ENCODE measurements at places on chromosomes 7 and 10. TPM values are rescaled to one million over a fixed set of nuclear protein-coding genes. Genes with fewer than 3 reads are reported as not detected.

- no peaks in the 10 kb centered on the region for H3K36me3 ChIP-seq
- no peak overlapping the region for H3K27ac ChIP-seq
- no peaks in the 10 kb centered on the region for H3K4me1 ChIP-seq
- peaks cover 28% of the 10 kb centered on the region for H3K27me3 ChIP-seq
- DNase-seq = no peak
These were observed 47.2 kb downstream of the PAX2 start for GRCh38 chr10:100792574-100792973.

DNA sequence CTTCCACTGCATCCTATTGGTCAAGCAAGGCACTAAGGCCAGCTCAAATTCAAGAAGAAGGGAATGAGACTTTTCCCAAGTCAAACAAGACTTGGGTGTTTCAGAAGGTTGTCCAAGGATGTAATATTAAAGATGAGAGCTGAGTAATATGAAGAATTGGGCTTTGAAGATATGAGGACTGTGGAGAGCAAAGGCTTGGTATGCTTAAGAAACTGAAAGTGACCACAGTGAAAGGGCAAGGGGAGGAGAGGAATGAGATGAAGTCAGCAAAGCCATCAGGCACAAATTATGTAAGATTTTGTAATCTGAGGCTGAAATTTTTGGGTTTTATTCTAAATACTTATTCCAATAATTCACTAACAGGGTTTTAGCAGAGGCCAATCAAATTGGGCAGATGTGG lies 38.6 kb upstream of the NPY start:
- no peak overlapping the region for H3K27ac ChIP-seq
- H3K4me1 ChIP-seq = no peaks in the 10 kb centered on the region
- H3K27me3 ChIP-seq = peaks cover 6% of the 10 kb centered on the region
- H3K4me3 ChIP-seq = no peak overlapping the region
- DNase-seq = no peak

DNA sequence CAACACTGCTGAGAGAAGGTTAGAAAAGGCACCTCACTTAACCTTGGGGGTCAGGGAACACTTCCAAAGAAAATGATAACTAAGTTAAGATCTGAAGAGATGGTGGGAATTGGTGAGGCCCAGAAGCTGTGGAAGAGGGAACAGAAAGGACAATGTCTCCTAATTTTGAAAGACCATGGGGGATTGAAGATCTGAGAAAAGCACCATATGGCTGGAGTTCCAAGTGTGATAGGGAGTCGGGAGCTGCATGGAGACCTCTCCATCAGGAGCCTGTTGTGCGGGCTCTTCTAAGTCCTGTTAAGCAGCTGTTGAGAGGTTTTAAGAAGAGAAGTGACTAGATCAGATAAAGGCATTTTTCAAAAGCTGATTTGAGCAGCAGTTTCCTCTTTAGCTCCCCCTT lies 254.3 kb downstream of the CDK14 start:
- H3K27ac ChIP-seq = no peak overlapping the region
- no peaks in the 10 kb centered on the region for H3K27me3 ChIP-seq
- H3K4me3 ChIP-seq = no peak overlapping the region
- DNase-seq = no peak
- no peaks in the 10 kb centered on the region for H3K36me3 ChIP-seq
- H3K4me1 ChIP-seq = no peaks in the 10 kb centered on the region

DNA sequence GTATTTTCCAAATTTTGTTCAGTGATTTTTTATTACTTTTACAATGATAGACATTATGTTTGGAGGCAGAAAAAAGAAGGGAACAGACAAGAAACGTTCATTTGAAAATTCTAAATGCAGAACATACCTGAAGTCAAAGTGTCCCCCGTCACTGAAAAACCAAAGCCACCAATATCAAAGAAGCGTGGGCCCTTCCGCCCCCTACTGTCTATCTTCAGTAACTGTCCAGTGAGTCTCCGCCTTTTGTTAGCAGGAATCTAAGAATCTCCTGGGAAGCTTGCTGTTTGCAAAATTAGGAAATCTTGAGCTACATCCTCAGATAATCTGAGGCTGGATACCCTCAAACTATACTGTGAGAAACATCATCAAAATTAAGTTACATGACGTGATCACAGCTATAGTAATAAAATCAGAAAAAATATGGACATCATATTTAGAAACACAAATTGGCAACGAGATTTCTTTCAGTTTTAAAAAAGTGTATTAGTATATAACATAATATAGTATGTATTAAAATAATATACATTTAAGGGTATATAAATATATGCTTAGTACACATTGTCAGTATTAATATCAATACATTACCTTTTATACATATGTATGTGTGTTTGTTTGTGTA lies 169.3 kb upstream of the AKR1E2 start:
- peaks cover 10% of the 10 kb centered on the region for H3K4me1 ChIP-seq
- no peak for DNase-seq
- no peak overlapping the region for H3K4me3 ChIP-seq
- H3K36me3 ChIP-seq = no peaks in the 10 kb centered on the region
- H3K27ac ChIP-seq = no peak overlapping the region

DNA sequence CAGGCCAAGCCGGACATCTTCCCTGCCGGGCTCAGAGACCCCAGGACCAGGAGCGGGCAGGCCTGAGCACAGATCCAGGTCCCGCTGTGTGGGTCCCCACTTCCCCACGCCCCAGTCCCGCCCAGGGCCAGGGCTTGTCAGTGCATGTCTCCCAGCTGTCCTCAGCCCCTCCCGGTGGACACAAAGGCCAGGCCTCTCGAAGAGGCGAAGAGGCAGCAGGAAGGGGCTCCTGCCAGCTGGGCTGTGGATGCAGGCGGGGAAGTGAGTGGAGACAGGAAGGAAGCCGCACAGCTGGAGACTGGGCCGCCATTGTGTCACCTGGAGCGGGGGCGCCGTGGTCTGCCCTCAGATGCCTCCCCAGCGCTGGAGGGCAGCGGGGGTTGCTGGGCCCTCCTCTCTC lies 4.8 kb downstream of the GRIFIN start:
- peaks cover 5% of the 10 kb centered on the region for H3K4me1 ChIP-seq
- H3K4me3 ChIP-seq = no peak overlapping the region

GRCh38 chr10:118543714-118544400 lies 51.6 kb downstream of the PRLHR start:
- no peak overlapping the region for H3K27ac ChIP-seq
- no peak overlapping the region for H3K4me3 ChIP-seq
- H3K27me3 ChIP-seq = peaks cover 20% of the 10 kb centered on the region
- DNase-seq = peak; percentile 35
- H3K4me1 ChIP-seq = no peaks in the 10 kb centered on the region

DNA sequence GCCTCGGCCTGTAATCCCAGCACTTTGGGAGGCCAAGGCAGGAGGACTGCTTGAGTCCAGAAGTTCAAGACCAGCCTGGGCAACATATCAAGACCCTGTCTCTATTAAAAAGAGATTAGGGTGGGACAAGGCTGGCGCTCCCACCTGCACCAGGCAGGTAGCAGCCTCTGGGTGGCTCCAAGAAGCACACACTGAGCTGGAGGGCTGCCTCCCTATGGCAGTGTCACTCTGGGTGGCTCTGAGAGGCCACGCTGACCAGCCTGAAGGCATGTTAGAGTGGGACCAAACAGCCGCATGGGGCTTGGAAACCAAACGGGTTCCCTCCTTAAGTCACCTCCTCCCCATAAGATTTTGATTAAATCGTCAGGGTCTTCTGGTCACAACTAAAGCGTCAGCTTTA lies 19.8 kb upstream of the COL26A1 start:
- H3K27ac ChIP-seq = no peak overlapping the region
- H3K27me3 ChIP-seq = peaks cover 1% of the 10 kb centered on the region
- no peaks in the 10 kb centered on the region for H3K4me1 ChIP-seq

DNA sequence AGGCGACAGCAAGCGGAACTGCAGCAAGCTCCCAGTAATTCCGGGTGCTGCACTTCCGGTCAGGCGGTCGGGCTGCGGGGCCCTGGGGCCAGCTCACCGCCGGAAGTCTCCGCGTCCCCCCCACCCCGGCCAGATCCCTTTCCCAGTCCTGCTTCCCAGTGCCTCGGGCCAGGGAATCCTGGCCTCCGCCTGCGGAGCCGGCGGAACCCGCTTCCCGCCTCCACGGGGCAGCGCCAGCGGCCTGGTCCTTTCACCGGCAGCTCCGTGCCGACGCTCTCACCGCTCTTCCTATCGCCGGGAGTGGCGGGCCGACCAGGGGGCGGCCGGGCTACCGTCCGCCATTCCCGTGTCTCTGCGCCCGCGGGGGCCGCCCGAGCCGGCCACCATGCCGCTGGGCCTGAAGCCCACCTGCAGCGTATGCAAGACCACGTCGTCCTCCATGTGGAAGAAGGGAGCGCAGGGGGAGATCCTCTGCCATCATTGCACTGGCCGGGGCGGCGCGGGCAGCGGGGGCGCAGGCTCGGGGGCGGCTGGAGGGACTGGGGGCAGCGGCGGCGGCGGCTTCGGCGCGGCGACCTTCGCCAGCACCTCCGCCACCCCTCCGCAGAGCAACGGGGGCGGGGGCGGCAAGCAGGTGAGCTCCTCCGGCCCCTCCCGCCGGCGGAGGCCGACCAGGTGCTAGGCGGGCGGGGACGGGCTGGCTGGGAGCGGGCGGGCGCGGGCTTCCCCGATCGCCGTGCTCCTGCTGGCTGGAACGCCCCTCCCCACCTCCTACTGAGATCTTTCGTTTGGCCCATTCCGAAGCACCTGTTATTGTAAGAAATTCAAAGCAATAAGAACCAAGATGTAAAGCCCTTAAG lies at the start of gene GATAD1:
TSS of gene GATAD1 (plus strand) at position 138 of the 860 bp plus-strand sequence. CDS start at position 386, 248 bp downstream.
- peak within 1 kb of the TSS; percentile 92 for H3K27ac ChIP-seq
- peaks cover 15% of the 10 kb centered on the region for H3K4me1 ChIP-seq
- no peaks in the 10 kb centered on the region for H3K27me3 ChIP-seq
- peaks cover 13% of the 10 kb centered on the region for H3K36me3 ChIP-seq
- peak; percentile 79 for DNase-seq

GRCh38 chr10:123266971-123267370 lies 112.8 kb downstream of the BUB3 start:
- no peaks in the 10 kb centered on the region for H3K36me3 ChIP-seq
- no peaks in the 10 kb centered on the region for H3K4me1 ChIP-seq
- no peak overlapping the region for H3K27ac ChIP-seq
- peaks cover 10% of the 10 kb centered on the region for H3K27me3 ChIP-seq

DNA sequence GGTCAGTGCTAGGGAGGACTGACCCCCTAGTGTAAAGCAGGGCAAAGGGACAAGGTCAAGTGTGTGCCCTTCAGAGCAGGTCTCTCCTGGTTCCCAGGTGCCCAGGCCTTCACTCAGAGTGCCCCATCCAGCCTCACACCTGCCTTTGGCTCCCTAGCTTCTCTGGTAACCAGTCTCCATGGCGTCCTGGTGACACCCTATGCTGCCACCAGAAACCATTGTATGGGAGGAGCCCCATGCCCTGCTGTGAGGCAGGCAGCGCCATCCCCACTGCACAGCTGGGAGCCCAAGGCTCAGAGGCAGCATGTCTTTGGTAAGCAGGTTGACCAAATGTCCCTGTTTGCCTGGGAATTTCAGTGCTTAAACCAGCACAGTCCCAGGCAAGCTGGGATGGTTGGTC lies 33.1 kb upstream of the HMX3 start:
- H3K27ac ChIP-seq = no peak overlapping the region
- no peaks in the 10 kb centered on the region for H3K36me3 ChIP-seq

DNA sequence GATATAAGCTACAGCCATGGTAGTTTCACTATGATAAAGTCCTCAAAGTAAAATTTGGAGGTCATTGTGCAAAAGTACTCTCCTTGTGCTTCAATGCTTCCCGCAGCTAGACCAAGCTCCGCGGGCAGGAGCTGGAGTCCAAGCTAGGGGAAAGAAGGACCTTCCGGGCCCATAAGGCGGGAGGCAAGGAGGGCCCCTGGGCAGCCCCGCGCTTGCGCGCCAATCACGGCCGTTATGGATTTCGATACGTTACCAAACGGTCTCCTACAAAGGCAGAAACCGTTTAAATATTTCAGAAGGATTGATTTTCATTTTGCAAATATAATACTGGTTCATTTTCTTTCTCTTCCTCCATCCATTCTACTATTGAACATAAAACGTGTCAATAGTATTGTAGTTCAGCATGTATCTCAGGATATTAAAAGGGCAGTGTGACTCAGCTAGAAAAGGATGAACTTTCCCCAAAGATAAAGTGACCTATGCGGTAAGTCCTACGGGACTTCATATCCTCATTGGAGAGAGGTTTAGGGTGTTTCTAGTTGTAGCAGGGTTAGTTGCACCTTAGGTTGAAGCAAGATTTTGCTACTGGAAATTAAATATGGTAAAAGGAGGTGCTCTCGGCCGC lies 128.0 kb downstream of the KIF20B start:
- no peak overlapping the region for H3K4me3 ChIP-seq
- H3K27me3 ChIP-seq = peaks cover 18% of the 10 kb centered on the region
- H3K27ac ChIP-seq = no peak overlapping the region
- H3K4me1 ChIP-seq = no peaks in the 10 kb centered on the region
- peaks cover 2% of the 10 kb centered on the region for H3K36me3 ChIP-seq

GRCh38 chr7:18163091-18163490 lies 135.4 kb upstream of the PRPS1L1 start:
- H3K36me3 ChIP-seq = no peaks in the 10 kb centered on the region
- H3K27me3 ChIP-seq = peaks cover 3% of the 10 kb centered on the region

DNA sequence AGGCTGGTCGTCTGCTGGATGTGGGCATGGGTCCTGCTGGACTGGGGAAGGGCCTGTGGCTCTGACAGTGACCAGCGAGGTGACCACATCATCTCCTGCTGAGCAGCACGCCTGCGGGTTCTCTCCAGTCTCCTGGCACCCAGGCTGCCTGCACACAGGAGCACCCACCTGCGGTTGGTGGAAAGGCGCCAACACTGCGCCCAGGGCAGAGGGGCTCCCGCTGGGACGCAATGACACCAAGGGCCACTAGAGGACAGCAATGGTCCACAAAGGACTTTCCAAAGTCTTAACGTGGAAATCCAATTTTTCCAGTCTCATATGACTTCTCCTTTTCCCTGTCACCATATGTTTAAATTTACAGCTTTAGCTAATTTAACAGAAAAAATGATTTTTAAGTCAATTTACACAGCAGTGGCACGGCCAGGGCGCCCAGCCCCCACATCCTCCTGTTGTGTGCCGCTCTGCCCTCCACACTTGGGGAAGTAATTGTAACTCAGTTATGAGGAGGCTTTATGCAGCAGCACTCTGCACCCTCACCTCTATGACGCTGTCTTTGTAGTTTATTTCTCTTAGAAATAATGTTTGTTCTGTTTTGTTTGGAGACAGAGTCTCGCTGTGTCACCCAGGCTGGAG lies 38.1 kb downstream of the CFAP46 start:
- no peak overlapping the region for H3K27ac ChIP-seq
- no peak for DNase-seq
- peaks cover 6% of the 10 kb centered on the region for H3K27me3 ChIP-seq
- no peaks in the 10 kb centered on the region for H3K36me3 ChIP-seq
- no peak overlapping the region for H3K4me3 ChIP-seq

- peaks cover 21% of the 10 kb centered on the region for H3K36me3 ChIP-seq
- no peak overlapping the region for H3K4me3 ChIP-seq
- no peaks in the 10 kb centered on the region for H3K27me3 ChIP-seq
- no peak overlapping the region for H3K27ac ChIP-seq
- no peak for DNase-seq
- peaks cover 22% of the 10 kb centered on the region for H3K4me1 ChIP-seq
These were observed 31.6 kb downstream of the RBM33 start for GRCh38 chr7:155676052-155676451.

GRCh38 chr10:28012990-28013515 lies 14.2 kb upstream of the ODAD2 start:
- H3K36me3 ChIP-seq = no peaks in the 10 kb centered on the region
- no peak overlapping the region for H3K27ac ChIP-seq
- H3K4me3 ChIP-seq = no peak overlapping the region
- DNase-seq = no peak
- no peaks in the 10 kb centered on the region for H3K4me1 ChIP-seq

GRCh38 chr10:44291091-44291490 lies 93.8 kb downstream of the CXCL12 start:
- H3K27me3 ChIP-seq = peaks cover 14% of the 10 kb centered on the region
- H3K36me3 ChIP-seq = no peaks in the 10 kb centered on the region
- DNase-seq = no peak
- no peak overlapping the region for H3K27ac ChIP-seq
- H3K4me1 ChIP-seq = no peaks in the 10 kb centered on the region

Gene DNAJC12
- total RNA-seq = 25.0 TPM

Gene UPK3B
- 1.1 TPM for total RNA-seq

Gene ADCY1
- total RNA-seq = 2.9 TPM

Gene POLR2J
- total RNA-seq = 49.7 TPM

Gene MMRN2
- total RNA-seq = not detected
